ENCODE measurements at places on chromosomes 11 and 22. TPM values are rescaled to one million over a fixed set of nuclear protein-coding genes. Genes with fewer than 3 reads are reported as not detected.

TMEM179B gene
- 35.1 TPM for total RNA-seq

KCNK4 gene
- total RNA-seq = 0.22 TPM

CDHR5 gene
- not detected for total RNA-seq

SCUBE2 gene
- total RNA-seq = 5.0 TPM

CYB5R2 gene
- total RNA-seq = 7.0 TPM

POTEH gene
- total RNA-seq = not detected

DNA sequence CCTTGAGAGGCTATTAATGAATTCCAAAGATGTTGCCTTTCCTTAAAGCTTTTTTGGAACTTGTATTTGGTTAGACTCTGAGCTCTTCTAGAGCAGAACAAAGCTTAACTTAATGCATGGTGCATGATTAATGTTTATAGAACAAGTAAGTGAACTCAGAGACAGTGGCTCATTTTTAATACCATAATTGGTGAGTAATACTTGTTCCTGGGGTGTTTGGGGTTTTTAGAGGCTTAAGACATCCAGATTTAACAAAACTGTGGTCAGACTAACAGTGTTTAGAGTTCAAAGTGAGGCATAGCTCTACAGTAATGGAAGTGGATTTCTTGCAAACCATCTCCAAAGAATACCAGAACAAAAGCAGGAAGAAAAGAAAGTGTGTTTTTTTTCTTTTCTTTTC, 73.7 kb upstream of the CTSC start:
- peaks cover 4% of the 10 kb centered on the region for H3K27me3 ChIP-seq
- H3K27ac ChIP-seq = no peak overlapping the region
- H3K4me3 ChIP-seq = no peak overlapping the region
- no peaks in the 10 kb centered on the region for H3K36me3 ChIP-seq
- no peak for DNase-seq

GRCh38 chr22:45673482-45674175, 2.0 kb downstream of the ATXN10 start:
- H3K36me3 ChIP-seq = no peaks in the 10 kb centered on the region
- no peak for DNase-seq
- peaks cover 52% of the 10 kb centered on the region for H3K4me1 ChIP-seq
- no peaks in the 10 kb centered on the region for H3K27me3 ChIP-seq
- H3K4me3 ChIP-seq = peak overlapping the region; percentile 90

GRCh38 chr11:2139123-2139521, at the start of gene IGF2:
Gene IGF2, minus strand, starts transcription at chr11:2139389. Its CDS starts 3,866 bp downstream, at chr11:2135523.
- peaks cover 45% of the 10 kb centered on the region for H3K27me3 ChIP-seq
- peak within 1 kb of the TSS; percentile 67 for H3K4me3 ChIP-seq
- H3K27ac ChIP-seq = no peak within 1 kb of the TSS
- no peak for DNase-seq
- peaks cover 21% of the 10 kb centered on the region for H3K4me1 ChIP-seq

DNA sequence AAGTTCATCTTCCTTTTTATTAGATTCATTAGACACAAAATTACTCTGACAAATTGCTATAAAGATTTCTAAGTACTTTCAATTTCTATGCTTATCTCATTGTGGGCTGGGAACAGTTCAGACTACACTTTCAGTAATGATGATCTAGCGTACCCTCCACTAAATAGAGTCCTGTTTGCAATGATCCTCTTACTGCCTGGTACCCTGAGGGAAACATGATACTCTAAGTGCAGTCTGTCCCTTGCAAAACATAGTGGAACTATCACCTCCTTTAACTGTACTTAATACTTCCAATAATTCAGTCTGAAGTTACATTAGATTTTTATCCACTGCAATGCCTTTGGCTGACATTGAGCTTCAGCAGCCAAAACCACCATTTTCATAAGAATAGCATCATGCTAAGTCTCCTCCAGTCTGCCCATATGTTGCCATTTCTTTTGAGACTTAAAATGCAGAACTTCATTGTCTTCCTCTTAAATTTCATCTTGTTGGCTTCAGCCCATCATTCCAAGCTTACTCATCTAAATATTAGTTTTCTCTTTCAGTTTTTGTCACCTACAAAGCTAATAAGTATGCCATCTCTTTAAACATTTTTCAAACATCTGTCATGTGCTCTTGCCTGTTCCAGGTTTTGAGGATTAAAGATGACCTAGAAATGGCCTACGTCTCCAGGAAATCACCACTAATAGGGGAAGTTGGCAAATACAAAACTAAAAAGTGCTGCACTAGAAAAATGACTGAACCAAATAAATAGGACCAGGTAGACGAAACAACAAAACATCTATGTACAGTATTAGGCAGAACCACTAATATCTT, 55.5 kb downstream of the PAK1 start:
- no peak for DNase-seq
- H3K4me1 ChIP-seq = no peaks in the 10 kb centered on the region
- no peak overlapping the region for H3K27ac ChIP-seq
- H3K4me3 ChIP-seq = no peak overlapping the region
- H3K27me3 ChIP-seq = no peaks in the 10 kb centered on the region
- H3K36me3 ChIP-seq = no peaks in the 10 kb centered on the region

- H3K27me3 ChIP-seq = no peaks in the 10 kb centered on the region
- DNase-seq = peak; percentile 74
- H3K36me3 ChIP-seq = no peaks in the 10 kb centered on the region
- H3K4me3 ChIP-seq = no peak overlapping the region
- H3K4me1 ChIP-seq = peaks cover 58% of the 10 kb centered on the region
Measured at GRCh38 chr22:39292031-39292462, 27.4 kb downstream of the RPL3 start.

GRCh38 chr22:29524442-29525191, 28.9 kb downstream of the THOC5 start:
- peaks cover 38% of the 10 kb centered on the region for H3K36me3 ChIP-seq
- peak; percentile 28 for DNase-seq
- no peaks in the 10 kb centered on the region for H3K4me1 ChIP-seq
- no peak overlapping the region for H3K27ac ChIP-seq
- H3K27me3 ChIP-seq = no peaks in the 10 kb centered on the region

GRCh38 chr11:133982876-133983275, 26.1 kb upstream of the IGSF9B start:
- no peak overlapping the region for H3K27ac ChIP-seq
- no peak for DNase-seq
- peaks cover 39% of the 10 kb centered on the region for H3K27me3 ChIP-seq
- no peaks in the 10 kb centered on the region for H3K4me1 ChIP-seq

DNA sequence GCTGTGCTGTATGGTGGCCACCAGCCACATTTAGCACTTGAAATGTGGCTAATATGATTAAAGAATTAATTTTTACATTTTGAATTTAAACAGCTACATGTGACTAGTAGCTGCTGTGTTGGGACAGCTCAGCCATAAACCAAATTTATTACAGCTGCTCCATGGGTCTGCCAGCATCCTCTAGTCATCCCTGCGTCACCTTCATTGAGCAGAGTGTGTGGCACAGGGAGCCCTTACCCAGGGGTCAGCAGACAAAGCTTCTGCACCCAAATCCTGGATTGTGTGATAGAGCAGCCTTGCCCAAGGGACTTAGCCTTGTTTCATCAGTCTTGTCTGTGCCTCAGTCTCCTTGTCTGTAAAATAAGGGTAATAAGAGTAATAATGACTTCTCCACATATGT, 19.4 kb upstream of the ACCSL start:
- peaks cover 39% of the 10 kb centered on the region for H3K4me1 ChIP-seq
- DNase-seq = no peak
- H3K27me3 ChIP-seq = peaks cover 10% of the 10 kb centered on the region
- H3K36me3 ChIP-seq = peaks cover 3% of the 10 kb centered on the region
- no peak overlapping the region for H3K27ac ChIP-seq
- no peak overlapping the region for H3K4me3 ChIP-seq

DNA sequence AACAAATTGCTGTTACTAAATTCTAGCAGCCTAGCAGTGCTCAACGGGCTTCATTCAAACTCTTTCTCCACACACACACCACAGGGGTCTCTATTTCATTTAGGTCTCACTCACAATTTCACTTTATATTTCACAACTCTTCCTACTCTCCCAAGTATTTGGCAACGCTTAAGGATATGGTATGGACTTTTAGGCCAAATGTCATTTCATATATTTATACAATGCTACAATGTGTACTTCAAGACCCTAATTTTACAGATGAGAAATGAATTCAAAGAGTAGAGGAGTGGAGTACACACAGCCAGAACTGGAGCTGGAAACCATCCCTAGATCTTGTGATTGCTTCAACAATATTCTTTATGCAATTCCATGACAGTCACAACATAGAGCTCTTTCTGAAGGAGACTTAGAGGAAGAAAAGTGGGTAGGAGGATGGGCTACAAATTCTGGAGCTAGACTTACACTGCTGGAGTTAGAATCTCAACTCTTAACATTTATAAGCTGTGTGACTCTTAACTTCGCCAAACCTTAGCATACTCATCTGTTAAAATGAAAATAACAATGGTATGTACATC, 2.5 kb upstream of the MS4A13 start:
- no peak overlapping the region for H3K27ac ChIP-seq
- H3K36me3 ChIP-seq = no peaks in the 10 kb centered on the region
- H3K4me1 ChIP-seq = no peaks in the 10 kb centered on the region
- peaks cover 3% of the 10 kb centered on the region for H3K27me3 ChIP-seq

- DNase-seq = no peak
- no peaks in the 10 kb centered on the region for H3K27me3 ChIP-seq
Measured at GRCh38 chr11:69587454-69588090, 53.4 kb upstream of the CCND1 start.

DNA sequence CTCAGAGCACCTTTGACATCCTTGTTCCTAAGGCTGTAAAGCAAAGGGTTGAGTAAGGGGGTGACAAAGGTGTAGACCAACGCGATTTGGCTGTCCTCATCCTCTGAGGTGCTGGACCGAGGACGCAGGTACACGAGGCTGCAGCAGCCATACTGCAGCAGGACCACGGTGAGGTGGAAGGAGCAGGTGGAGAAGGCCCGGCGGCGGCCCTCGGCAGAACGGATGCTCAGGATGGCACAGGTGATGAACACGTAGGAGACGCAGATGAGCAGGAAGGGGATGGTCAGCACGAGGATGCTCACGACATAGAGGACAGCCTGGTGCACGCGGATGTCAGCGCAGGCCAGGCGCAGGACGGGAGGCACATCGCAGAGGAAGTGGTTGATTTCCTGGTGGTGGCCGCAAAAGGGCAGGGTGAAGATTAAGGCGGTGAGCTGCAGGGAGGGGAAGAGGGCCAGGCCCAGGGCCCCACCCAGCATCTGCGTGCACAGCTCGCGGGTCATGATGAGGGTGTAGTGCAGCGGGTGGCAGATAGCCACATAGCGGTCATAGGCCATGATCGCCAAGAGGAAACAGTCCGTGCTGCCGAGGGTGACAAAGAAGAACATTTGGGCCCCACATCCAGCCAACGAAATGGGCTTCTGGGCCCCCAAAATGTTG, 632 bp downstream of the OR10Q1 start:
- H3K27ac ChIP-seq = no peak overlapping the region
- no peaks in the 10 kb centered on the region for H3K4me1 ChIP-seq
- no peak overlapping the region for H3K4me3 ChIP-seq
- H3K27me3 ChIP-seq = peaks cover 12% of the 10 kb centered on the region

- no peak for DNase-seq
- no peak overlapping the region for H3K4me3 ChIP-seq
- peaks cover 3% of the 10 kb centered on the region for H3K4me1 ChIP-seq
Measured at GRCh38 chr11:60942970-60943565, 8.9 kb downstream of the SLC15A3 start.

- H3K27ac ChIP-seq = no peak overlapping the region
- H3K4me3 ChIP-seq = no peak overlapping the region
- H3K27me3 ChIP-seq = no peaks in the 10 kb centered on the region
- H3K36me3 ChIP-seq = no peaks in the 10 kb centered on the region
Measured at GRCh38 chr11:118819334-118820024, 28.5 kb upstream of the DDX6 start.

GRCh38 chr11:134339756-134340155, 8.0 kb downstream of the GLB1L2 start:
- H3K27ac ChIP-seq = no peak overlapping the region
- no peak overlapping the region for H3K4me3 ChIP-seq
- peaks cover 18% of the 10 kb centered on the region for H3K27me3 ChIP-seq
- H3K36me3 ChIP-seq = peaks cover 1% of the 10 kb centered on the region
- no peaks in the 10 kb centered on the region for H3K4me1 ChIP-seq
- no peak for DNase-seq

DNA sequence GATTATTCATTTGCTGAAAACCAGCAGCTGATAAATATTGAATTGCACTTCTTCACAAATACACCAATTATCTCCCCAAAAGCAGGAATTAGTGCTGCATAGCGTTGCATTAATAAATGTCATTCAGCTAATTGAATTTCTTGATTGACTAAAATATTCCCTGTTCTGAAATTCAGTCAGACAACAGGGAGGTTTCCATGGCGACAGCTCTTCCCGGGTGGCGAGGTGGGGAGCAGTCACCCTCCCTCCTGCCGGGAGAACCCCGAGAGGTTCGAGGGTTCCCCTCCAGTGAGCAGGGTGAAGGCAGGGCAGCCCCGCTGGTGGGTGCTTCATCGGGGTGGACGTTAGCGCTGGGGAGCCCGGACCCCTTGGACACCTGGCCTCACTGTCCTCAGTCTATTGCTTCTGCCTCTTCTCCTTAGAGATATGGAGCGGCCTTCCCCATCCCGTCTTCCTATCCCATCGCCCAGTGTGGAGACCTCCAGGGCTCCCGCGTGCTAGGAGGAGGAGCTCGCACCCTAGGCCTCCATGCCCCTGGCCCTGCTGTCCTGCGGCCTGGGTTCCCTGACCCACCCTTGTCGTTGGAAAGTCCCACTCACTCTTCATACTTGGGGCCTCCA, 983.5 kb downstream of the BRD1 start:
- peaks cover 8% of the 10 kb centered on the region for H3K27me3 ChIP-seq
- H3K4me3 ChIP-seq = no peak overlapping the region
- H3K36me3 ChIP-seq = no peaks in the 10 kb centered on the region
- no peaks in the 10 kb centered on the region for H3K4me1 ChIP-seq
- no peak overlapping the region for H3K27ac ChIP-seq

GRCh38 chr11:36195496-36196354, 93.5 kb downstream of the COMMD9 start:
- no peaks in the 10 kb centered on the region for H3K27me3 ChIP-seq
- H3K4me3 ChIP-seq = peak overlapping the region; percentile 24
- H3K27ac ChIP-seq = peak overlapping the region; percentile 34
- no peak for DNase-seq
- peaks cover 46% of the 10 kb centered on the region for H3K4me1 ChIP-seq

DNA sequence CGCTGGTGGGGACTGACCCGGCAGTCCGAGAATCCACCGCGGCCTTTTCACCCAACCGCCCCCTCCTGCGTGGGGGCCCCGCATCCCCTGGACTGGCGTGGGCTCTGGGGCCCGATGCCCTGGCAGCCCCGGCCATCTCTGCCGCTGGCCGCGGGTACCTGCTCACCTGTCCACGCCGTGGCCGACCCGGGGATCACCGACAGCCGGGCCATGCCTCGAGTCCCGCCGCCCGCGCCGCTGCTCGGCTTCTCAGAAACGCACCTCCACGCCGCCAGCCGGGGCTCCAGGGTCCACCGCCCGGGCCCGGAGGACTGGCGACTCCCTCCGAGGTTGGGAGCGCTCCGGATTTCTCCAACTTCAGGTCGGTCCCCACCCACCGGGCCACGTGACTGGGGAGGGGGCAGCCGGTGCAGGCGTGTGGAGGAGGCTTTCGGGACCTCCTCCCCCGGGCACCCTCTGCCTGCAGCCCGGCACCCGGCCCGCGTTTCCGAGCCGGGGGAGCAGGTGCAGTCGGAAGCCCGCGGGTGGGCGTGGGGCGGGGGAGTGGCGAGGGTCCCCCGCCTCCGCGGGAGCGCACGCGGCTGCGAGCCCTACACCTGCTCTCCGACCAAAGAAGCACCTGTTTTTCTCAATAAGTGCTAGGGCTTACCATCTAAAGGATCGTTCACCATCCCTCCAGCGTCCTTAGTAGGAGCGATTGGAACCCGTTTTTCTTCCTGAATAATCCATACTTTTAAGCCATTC, 554 bp upstream of the NRIP3 start:
- no peak overlapping the region for H3K27ac ChIP-seq
- no peaks in the 10 kb centered on the region for H3K36me3 ChIP-seq
- no peaks in the 10 kb centered on the region for H3K27me3 ChIP-seq
- peaks cover 17% of the 10 kb centered on the region for H3K4me1 ChIP-seq
- peak; percentile 91 for DNase-seq

GRCh38 chr11:23851216-23851615, 645.6 kb upstream of the LUZP2 start:
- H3K27ac ChIP-seq = no peak overlapping the region
- no peak overlapping the region for H3K4me3 ChIP-seq
- no peaks in the 10 kb centered on the region for H3K36me3 ChIP-seq
